AG20443 (cell line): ENCODE measurements at places on chromosomes 13 and 19.

- DNase-seq, result no peak
Measured at GRCh38 chr13:30526612-30527495, 61.1 kb upstream of the HMGB1 start.

GRCh38 chr19:32406161-32407003 is 812 bp downstream of the DPY19L3 start:
- no peak for DNase-seq

DNA sequence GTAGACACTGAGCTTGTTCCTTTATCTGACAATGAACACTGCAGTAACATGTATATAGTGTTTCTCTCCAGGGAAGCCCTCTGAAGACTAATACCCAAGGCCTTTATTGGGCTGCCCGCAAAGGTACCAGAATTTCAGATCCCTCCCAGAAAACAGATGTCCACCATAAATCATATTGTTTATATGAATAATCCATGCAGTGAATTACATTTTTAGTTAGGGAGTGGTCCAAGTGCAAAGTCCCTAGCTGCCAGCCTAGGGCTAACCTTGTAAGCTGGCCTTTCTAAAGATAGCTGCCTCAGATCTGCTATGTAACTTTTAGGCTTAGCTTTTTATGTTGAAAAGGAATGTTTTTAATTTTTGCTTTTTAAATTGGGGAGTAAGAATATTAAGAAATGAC is 44.7 kb downstream of the TDRD3 start:
- no peak for DNase-seq

- DNase-seq, result no peak
Measured at GRCh38 chr13:76163761-76164160, 527.6 kb downstream of the LMO7 start.

- no peak for DNase-seq
Measured at GRCh38 chr19:57075125-57075524, 44.7 kb upstream of the USP29 start.

GRCh38 chr13:48037346-48038173 is at the start of gene NUDT15:
Gene NUDT15, plus strand, starts transcription at chr13:48037726. Its CDS starts 21 bp downstream, at chr13:48037747.
- peak; percentile 99 for DNase-seq

- no peak for DNase-seq
Measured at GRCh38 chr13:21542563-21542962, 61.4 kb downstream of the MICU2 start.

DNA sequence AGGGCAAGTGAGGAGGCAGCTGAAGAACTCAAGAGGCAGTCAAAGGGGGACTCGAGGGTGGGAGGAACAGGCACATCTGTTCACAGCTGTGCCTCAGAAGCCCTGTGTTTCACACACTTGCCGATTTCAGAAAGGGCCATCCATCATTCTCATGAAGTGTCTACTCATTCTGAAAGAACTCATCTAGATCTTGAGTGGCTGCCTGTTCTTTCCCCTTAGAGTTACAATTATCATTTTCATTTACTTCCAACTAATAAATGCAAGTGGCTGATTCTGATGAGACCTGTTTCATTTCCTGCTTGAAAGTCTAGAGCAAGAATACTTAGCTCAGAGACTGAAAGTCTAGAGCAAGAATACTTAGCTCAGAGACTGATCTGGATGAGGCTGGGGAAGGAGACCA is 1145.1 kb downstream of the UQCRFS1 start:
- DNase-seq, result no peak

DNA sequence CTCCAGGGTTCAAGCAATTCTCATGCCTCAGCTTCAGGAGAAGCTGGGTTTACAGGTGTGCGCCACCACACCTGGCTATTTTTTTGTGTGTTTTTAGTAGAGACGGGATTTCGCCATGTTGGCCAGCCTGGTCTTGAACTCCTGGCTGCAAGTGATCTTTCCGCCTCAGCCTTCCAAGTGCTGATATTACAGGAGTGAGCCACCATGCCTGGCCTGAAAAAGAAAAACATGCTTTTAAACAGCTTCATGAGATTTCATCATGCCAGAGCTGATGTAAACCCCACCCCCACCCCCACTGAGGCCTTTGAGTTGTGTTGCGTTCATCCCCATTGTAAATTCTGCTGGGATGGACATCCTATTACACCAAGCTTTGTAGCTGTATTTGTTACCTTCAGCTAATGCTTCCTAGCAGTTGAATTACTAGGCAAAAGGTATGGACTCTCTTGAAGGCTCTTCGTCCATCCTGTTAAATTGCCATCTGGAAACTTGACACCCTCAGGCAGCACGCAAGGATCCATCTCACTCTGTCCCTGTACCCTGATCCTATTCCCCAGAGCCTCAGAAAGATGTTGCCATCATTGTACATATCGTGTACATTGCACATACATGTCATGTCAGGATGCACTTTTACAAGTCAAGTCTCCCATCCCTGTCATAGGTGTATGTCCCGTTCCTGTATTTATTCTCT is 47.3 kb downstream of the NFIX start:
- DNase-seq, result no peak

DNA sequence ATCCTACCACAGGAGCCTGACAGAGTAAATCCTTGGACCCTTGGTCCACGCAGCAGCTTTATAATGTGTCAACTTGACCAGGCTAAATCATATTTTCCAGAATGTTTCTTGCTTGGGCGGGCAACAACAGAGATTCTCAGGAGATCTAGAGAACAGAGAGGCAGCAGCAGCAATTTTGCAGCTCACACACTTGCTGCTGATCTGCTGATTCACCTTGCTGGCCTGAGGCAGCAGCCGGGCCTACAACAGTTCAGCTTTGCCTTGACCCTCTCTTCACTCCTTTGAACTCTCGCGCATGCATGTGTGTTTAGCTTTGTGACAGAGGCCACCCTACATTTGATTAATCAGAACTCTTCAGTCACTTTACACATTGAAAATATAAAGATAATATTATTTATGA is 159.3 kb downstream of the UGGT2 start:
- no peak for DNase-seq

DNA sequence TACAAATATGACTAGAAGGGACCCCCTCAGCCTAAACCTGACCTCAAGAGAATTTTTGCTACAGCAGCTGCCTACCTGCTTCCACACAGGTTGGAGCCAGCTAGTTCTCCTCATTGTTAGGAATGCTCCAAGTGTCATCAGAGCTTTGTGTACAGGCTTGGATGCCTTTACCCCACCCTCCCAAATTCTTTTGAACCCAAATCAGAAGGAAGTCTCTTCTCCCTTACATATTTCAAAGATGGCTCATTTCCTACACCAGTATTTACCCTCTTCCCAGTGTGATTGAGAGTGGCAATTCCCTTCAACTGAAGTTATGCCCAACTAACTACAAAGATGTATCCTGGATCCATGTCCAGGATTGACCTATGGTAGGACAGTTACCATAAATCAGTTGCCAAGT is 323.2 kb downstream of the OXGR1 start:
- DNase-seq, result no peak

DNA sequence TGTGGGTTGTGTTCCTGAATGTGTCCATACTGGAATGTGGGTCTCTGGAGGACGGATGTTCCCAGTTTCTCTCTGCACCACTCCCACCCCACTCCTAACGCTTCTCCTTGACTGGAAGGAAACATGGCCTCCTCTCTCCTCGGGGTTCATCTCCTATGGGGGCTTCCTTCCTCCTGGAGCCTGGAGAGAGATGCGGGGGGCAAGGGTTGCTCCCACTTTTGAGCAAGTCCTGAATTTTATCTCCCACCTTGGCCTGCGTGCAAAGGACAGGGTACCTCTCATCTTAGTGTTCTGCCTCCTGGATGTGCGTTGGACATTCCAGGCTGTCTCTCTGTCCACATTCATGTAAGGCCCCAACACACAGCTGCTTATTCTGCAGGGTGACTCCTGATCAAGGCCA is 52.5 kb upstream of the UQCRFS1 start:
- DNase-seq, result no peak

DNA sequence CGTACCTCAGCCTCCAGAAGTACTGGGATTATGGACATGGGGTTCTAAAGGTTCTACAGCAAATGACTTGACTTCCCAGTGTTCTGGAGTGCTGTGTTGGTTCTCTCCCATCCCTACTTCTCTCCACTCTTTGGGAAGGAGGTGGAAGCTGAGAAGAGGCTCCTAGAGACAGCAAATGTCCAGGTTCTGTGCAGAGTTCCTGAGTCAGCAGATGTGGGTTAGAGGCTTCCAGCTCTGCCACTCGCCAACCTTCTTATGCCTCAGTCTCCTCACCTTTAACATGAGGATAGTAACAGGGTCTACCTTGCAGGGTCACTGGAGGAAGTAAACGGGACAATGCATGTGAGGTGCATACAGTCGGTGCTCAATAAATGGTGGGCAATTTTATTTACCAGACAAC is 80.5 kb upstream of the VSTM2B start:
- DNase-seq, result no peak

GRCh38 chr19:54248016-54248601 is 5.5 kb upstream of the LILRA6 start:
- DNase-seq, result no peak

DNA sequence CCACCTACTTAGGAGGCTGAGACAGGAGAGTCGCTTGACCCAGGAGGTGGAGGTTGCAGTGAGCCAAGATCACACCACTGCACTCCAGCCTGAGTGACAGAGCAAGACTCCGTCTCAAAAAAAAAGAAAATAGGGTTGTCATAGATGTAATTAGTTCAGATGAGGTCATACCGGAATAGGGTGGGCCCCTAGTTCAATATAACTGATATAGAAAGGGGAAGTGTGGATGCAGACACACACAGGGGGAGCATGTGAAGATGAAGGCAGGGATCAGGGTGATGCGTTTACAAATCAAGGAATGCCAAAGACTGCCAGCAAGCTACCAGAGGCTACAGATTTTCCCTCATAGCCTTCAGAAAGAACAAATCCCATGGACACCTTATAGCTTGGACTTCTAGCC is 24.3 kb upstream of the EEF1AKMT1 start:
- DNase-seq, result no peak

- no peak for DNase-seq
Measured at GRCh38 chr19:50176775-50177174, 13.7 kb upstream of the IZUMO2 start.

DNA sequence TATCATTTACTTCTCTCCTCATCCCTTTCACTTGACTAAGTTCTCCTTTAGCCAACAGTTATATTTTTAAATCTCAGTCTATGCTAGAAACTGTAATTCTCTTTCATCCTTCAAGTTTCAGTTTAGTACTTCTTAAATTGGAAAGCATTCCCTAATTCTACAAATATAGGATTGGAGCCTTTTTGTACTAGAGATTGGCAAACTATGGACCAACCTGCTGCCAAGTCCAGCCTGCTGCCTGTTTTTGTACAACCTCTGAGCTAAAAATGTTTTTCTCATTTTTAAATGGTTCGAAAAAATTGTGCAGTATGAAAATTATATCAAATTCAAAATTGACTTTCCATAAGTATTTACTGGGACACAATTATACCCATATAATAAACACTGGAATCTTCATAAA is 1381.5 kb upstream of the SPRY2 start:
- no peak for DNase-seq

DNA sequence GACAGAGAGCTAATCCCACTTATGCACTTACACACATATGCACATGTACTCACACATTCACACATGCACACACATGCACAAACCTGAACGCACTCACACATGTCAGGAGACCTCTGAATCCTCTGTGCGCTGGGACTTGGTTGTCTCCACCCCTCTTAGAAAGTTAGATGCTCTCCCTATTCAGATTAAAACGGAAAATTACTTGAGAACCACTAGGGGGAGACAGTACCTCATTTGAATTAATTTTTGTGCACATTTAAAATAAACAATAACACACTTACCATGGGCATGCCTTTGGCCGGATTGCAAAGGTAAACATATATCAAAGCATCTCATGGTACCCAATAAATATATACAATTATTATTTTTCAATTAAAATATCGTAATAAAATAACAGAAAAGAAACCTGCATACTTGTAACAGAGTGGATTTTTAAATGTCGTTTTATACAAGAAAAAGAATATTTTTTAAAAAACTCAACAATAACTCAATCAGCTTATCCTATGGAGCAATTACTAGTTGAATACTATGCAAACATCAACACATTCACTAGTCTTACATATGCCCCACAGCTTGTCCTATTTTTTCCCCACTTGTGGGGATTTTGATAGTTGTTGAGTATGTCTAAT is 9.5 kb upstream of the LILRB4 start:
- DNase-seq, result peak; percentile 35

GRCh38 chr19:3821857-3822364 is 35.7 kb upstream of the MATK start:
- peak; percentile 86 for DNase-seq

DNA sequence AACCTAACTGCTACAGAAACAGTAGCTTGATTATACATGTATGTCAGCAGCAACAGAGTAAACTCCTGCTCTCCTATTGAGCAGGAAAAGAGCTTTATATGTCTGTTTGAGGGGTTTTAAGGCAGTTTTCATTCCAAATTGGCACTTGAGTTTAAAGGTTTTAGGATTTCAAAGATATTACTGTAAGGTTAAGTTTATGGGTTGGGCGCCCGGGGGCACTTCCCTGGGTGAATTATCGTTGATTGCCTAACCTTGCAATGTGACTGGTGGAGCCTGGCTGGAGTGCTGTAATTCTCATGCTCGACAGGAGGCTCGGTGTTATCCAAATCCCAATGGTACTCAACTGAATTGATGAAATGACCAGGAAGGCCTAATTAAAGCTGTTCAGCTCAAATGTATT is 1586.1 kb downstream of the OLFM4 start:
- DNase-seq, result no peak

- peak; percentile 92 for DNase-seq
Measured at GRCh38 chr19:52535771-52536447, 8.4 kb downstream of the ZNF808 start.

- no peak for DNase-seq
Measured at GRCh38 chr19:42375415-42376176, 14.5 kb downstream of the CNFN start.

GRCh38 chr19:38514812-38515633 is 81.5 kb downstream of the RYR1 start:
- peak; percentile 92 for DNase-seq

GRCh38 chr13:44191504-44192171 is 182.0 kb upstream of the SERP2 start:
- peak; percentile 90 for DNase-seq

- no peak for DNase-seq
Measured at GRCh38 chr19:48573163-48573505, 21.2 kb downstream of the SULT2B1 start.

- DNase-seq, result peak; percentile 49
Measured at GRCh38 chr13:21074546-21074945, 13.2 kb upstream of the LATS2 start.

DNA sequence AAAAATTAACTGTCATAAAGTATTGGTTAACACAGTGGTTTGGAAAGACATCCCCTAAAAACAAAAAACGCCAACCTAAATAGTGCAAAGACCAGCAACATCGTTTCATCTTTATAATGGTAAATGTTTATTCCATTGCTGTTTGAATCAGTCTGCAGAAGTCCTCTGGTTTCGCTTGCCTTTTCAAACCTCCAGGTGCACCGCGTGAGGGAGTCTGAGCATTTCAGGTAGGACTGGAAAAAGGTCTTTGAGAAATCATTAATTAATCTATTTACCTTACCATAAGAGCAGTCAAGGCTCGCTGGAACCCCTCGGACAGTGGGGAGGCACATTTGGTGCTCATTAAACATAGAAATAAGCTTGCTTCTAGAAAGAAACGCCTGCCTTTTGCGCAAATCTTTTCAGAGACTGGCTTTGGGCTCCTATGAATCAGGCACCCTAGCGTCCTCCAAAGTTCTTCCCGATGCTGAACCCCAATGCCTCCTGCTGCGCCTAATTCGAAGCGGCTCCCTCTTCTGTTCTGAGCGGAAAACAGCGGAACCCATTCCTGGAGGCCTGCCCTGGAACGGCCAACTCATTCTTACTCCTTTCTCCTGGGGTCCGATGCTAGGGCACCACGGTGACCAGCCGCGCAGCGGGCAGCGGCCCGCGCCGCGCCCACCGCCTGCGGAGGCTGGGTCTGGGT is 951 bp upstream of the MTUS2 start:
- DNase-seq, result peak; percentile 44

- DNase-seq, result no peak
Measured at GRCh38 chr19:16285769-16286498, 38.7 kb upstream of the KLF2 start.
